NCI-H524 treated with DMSO at 0.1 percent for 48 hours (cell line): ENCODE measurements at places on chromosomes 12 and 14.

DNA sequence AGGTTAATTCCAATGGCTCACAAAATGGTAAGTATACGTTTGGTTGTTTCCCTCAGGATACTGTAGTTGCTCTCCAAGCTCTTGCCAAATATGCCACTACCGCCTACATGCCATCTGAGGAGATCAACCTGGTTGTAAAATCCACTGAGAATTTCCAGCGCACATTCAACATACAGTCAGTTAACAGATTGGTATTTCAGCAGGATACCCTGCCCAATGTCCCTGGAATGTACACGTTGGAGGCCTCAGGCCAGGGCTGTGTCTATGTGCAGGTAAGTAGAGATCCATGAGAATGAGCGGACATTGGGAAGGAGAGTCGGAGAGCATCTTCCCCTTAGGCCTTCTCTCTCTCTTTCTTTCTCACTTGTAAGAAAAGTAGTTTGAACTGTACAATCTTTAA, 45.4 kb downstream of the A2ML1 start:
- no peak for DNase-seq

GRCh38 chr12:116943419-116944372, 32.9 kb downstream of the FBXW8 start:
- no peak for DNase-seq

DNA sequence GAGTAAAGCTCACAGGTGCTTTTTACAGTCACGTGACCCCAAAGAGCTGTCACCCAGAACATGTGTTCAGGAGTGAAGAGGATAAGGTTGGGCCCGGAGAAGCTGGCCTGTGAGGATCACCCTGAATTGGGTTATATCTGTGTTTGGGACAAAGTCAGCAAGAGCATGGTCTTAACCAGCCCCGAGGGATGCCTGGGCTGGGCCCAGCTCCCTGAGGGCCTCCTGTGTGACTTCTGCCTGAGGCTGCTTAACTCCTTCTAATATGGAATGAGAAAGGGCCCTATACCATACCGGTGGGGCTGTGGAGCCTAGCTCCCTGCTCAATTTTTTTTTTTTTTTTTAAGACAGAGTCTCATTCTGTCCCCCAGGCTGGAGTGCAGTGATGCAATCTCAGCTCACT, 2.5 kb downstream of the CDCA4 start:
- no peak for DNase-seq

DNA sequence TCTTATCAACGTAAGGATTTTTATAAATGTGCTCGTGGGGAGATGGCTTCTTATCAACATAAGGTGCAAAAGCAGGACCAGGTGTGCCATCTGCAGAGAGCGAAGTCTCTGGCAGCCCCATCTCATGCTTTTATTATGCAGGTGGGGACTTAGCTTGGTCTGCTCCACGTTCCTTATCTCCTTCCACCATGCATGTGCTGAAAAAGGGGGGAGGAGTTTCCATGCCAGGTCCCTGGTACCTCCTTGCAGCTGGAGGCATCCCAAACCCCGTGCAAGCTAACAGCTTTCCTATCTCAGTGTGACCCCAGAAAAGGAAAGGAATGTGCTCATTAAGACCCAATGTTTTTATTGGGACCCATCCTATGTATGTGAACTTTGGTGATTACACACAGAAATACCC, 608.5 kb downstream of the TMEM121 start:
- no peak for DNase-seq

GRCh38 chr14:55807881-55808379, 227.9 kb downstream of the KTN1 start:
- DNase-seq = no peak

DNA sequence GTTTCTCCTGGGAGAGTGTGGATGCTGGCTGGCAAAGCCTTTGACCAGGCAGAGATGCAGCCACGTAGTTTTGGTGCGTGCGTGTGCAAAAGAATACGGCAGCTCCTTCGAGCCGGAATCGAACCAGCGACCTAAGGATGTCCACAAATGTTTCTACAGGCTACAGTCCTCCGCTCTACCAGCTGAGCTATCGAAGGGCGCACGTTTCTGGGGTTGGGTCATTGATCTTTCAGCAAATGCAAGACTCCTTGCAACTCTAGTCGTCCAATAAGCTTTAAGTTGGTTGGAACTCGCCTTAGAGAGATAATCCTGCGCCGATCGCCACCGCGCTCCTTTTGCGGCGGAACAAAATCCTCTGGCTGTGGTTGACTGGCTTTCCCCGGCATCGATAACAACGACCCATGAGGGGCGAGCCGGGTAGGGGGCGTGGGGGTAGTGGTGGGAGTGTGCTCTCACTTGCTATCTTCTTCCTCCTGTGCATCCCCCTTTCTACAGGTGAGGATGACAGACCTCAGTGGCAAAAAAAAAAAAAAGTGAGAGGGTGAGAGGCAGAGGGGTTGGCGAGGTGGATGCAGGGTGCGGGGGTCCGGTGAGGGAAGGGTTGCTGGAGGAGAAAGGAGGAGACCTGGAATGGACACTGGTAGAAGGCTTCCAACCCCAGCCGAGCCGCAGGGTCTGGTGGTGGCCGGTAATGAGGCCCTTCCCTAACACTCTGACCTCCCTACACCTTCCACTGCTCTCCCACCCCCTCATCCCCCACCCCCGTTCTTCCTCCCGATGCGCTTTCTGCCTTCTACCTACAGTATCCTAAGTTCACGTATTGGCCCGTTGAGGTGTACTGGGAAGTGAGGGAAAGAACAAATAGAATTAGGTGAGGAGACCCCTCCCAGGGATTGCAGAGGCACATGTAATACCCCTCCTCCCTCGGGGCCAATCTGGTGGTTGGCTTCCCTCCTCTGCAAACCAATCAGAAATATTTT, 11.8 kb upstream of the OR6S1 start:
- no peak for DNase-seq

- no peak for DNase-seq
Observed at GRCh38 chr12:1840981-1841425, 20.6 kb downstream of the LRTM2 start.

- DNase-seq = peak; percentile 13
Observed at GRCh38 chr14:71103662-71104484, 196.6 kb downstream of the PCNX1 start.

DNA sequence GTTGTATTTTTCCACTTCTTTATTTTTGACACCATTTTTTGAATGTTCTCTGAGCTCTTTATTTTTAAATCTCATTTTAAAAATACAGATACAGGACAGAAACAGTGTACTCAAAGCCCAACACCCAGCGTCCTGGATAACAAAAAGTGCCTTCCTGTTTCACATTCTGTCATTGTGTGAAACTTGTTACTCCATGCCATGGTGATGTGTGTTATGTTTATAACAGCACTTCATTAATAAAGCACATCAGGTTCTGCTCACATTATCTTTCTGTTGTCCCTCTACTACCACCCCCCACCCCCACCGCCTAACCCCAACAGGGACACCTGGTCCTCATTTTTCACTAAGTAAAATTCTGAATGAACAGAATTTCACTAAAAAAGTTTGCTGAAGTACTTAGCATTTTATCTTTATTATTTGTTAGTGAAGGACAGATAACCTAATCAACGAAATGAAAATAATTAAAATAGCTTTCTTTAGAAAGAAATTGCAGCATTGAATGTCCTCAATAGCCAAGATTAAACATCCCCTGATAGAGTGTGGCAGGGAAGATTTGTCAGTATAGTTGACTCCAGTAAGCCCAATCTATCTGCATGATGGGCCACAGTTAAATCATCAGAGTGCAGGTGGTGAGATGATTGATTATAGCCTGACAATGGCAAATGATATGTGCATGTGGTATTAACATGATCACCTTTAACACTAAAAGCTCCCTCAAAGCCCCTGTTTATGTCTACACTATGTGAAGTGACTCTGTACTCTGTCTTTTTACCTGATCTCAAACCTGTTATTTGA, 153.9 kb downstream of the ACSS3 start:
- DNase-seq = no peak

GRCh38 chr14:103126873-103127304, 3.6 kb downstream of the TNFAIP2 start:
- DNase-seq = peak; percentile 50
